NCI-H1694 (cell line): ENCODE measurements at places on chromosomes 2 and 18.

DNA sequence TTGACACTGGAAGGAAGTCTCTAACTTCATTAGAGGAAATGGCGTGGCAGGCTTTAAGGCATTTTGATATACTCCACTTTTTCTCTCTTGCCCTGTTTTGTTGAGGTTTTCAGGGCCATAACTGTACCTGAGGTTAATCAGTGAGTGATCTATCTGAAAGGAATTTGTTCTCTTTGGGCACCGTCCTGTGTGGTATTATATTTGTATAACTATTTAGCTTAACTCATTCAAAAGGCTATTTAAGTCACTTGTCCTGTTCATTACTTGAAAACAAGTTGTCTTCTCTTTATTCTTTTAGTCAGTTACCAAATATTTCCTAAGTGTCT, 180.4 kb downstream of the NEDD4L start:
- DNase-seq, result no peak

DNA sequence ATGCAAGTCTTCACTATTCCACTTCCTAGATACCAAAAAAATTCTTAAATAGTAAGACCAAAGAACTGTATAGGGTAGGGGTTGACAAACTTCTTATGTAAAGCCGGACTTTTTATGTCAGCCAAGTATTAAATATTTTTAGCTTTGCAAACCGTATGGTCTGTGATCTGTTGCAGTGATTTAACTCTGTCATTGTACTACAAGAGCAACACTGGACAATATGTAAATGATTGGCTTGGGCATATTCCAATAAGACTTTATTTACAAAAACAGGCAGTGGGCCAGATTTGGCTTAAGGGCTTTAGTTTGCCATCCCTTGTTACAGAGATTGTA, 48.0 kb downstream of the MGAT5 start:
- no peak for DNase-seq

GRCh38 chr18:445055-445454, 55.4 kb downstream of the COLEC12 start:
- DNase-seq, result no peak

DNA sequence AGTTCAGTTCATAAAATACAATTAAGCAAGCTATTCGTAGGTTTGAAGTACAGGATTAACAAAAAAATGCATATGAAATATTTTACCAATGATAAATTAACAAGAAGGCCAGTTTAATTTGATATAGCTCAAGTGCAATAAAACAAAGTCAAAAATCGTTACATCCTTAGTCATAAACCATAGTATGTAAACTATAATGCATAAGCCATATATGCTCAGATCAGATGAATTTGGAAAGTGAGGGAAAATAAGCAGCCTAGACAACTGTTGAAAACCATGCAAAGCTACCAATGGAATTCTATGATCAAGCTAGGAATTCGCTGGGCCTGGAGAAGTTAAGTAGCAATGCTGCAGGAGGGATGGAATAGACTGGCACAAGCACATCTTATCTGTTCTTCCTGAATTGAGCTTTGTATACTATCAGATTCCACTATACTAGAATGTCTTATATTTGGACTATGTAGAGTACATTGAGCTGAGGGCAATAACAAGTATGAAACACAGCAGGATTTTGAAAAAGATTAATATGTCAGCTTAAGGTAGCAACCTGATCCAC, 682.0 kb downstream of the IRS1 start:
- no peak for DNase-seq

GRCh38 chr2:145273840-145274239, 753.9 kb upstream of the ZEB2 start:
- DNase-seq, result no peak
